ENCODE measurements at places on chromosomes 4 and X.

DNA sequence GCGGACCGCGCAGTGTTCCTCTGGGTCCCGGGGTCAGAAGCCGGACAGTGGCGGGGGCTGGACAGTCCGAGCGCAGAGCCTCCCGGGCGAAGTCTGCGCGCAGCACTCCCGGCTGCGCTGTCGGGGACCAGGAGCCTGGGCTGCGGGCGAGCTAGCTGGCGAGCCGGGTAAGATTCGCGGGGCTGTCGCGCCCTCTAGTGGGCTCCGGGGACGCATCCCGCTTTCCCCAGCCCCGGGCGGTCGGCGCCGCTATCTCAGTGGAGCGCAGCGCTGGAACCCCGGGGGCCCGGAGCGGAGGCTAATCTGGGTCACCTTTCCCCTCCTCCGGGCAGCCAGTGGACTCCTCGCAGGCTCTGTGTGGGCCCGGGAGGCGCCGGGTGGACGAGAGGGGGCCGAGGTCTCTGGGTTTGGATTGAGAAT lies 4.2 kb downstream of the PDGFRA start:
- DNase-seq = peak; percentile 88

- no peak for DNase-seq
Measured at GRCh38 chr4:101074326-101074725, 273.0 kb downstream of the PPP3CA start.

DNA sequence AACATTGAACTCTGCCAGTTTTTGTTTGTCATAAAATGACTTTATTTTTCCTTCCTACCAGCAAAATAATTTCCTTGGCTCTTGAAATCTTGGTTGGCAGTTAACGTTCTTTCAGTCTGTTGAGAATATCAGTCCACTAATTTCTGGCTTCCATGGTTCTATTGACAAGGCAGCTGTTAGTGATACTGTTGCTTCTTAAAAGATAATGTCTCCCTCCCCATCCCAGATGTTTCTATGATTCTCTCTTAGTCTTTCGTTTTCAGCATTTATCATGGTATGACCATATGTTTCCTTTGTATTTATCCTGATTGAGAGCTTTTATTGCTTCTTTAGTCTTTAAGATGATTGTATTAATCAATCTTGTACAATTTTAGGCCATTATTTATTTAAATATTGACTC lies 81.1 kb upstream of the STK26 start:
- no peak for DNase-seq

DNA sequence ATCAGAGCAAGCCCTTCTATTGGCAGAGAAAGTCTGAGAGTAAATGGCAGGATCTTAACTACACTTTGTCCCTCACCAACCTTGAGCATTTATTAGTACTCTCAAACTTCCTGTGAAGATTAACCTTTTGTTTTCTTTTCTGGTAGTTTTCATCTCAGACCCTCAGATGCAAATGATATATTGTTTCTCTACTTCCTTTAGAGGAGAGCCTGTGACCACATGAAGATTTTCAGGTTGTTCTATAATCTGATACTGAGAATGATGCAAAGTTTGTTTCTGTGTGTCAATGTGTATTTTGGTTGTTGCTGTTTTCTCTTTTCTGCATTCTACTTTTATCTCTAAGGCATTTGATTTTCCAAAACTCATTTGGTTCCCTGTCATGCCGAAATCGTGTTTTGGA lies 165.8 kb upstream of the CYSLTR1 start:
- DNase-seq = no peak

GRCh38 chrX:41234962-41235361 lies 99.0 kb upstream of the DDX3X start:
- DNase-seq = no peak

GRCh38 chr4:88285235-88285653 lies 883 bp upstream of the PPM1K start:
- no peak for DNase-seq

DNA sequence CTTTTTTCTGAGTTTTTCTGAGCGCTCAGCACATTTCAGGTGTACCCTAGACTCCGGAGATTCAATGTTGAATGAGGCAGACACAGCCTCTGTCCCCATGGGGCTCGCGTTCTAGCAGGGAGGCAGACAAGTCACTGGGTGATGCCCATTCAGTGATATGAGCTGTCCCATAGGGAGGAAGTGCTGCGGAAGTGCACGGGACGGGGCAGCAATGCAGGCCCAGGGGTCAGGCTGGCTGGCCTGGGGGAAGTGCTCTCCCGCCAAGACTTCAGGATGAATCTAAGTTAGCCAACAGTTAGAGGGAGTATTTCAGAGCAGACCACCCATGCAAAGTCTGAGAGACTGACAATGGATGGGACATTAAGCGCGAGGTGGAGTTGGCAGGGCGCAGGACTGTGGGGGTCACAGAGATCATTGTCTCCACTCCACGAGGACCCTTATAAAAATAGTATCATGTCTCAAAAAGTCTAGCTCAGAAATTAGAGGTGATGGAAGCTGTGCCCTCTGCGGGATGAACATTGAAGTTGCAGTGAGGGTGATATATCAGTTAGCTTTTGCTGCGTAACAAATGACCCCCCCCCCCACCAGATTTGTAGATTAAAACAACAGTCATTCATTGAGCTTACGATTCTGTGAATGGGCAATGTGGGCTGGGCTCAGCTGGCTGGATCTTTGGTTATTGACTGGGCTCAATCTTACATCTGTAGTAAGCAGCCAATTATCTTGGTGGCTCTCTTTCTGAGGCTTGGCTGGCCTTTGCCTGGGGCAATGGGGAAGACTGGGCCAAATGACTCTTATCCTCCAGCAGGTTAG lies 16.4 kb downstream of the PSAPL1 start:
- DNase-seq = no peak

DNA sequence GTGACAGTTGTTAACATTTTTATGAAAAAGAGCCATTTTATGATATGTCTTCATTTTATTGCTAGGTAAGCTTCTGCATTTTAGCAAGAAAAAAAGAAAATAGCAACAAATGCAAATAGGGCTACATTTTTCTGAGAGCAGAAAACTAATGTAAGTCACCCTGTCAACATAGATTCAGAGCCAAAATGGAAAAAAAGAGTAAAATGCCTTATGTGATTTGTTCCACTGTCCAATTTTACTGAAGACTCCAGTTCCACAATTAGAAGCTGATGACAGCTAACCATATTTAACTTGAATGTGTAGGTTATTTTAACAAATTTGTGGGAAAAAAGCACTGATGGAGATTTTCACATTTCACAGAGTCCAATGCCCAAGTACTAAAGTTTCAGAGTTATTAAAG lies 772.3 kb downstream of the FAT4 start:
- no peak for DNase-seq

DNA sequence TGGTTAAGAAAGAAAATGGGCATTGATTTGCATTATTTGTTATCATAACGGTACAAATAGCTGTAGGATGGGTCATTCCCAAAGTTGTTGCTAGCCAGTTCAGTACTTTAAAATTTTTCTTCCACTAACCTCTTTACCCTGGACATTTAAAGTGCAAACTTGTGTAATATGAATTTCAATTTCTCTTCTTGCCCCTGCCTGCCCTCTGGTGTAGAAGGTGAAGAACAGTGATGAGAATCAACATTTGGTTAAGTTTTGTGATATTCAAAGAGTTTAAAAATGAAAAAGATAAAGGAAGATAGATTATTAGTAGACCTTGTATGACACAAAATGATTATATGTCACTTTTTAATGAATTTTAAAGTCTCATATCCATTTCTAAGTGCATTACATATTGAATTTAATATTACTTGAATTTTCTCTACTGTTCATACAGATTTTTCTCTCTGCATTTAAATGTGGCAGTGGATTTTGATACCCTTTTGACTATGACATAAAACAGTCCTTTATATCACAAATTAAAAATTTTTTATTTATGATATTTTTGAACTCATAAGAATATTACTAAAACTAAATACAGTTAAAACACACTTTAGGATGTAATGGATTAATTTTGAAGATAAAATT lies 337.7 kb downstream of the BMPR1B start:
- peak; percentile 10 for DNase-seq

Data from KBM-7 (cell line).